ENCODE measurements at places on chromosomes 4 and X. TPM values are rescaled to one million over a fixed set of nuclear protein-coding genes. Genes with fewer than 3 reads are reported as not detected.

DNA sequence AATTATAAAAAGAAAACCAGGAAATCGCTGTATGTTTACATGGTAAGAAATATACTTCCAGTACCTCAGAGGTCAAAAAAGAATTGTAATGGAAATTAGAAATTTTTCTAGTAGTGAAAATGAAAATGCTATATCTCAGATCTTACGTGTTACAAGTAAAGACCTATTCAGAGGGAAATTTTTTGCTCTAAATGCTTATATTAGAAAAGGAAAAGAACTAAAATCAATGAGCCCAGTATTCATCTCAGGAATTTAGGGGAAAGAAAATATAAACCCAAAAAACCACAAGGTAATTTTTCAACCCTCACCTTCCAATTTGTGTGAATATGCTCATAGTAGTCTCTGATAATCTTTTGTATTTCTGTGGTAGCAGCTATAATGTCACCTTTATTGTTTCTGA, 145.6 kb downstream of the RAP1GDS1 start:
- no peaks in the 10 kb centered on the region for H3K4me1 ChIP-seq
- no peak overlapping the region for H3K27ac ChIP-seq
- DNase-seq = no peak

DNA sequence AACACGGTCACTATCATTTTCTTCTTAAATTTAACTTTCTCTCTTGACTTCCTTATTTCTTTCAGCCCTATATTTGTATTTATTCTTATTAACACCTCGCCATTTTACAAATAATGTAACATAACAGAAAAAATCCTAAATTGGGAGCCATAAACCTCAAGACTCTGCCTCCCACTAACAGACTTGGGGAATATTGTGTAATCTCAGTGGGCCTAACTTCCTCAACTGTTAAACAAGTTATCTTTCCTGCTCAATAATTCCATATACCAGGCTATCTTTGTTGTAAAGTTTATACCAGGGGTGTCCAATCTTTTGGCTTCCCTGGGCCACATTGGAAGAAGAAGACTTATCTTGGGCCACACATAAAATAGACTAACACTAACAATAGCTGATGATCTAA, 26.2 kb downstream of the PRSS12 start:
- 0 out of 2 replicates have a peak, but pooled peaks cover 2% of the 10 kb centered on the region for H3K4me1 ChIP-seq
- H3K27ac ChIP-seq = no peak overlapping the region
- H3K27me3 ChIP-seq = no peaks in the 10 kb centered on the region
- DNase-seq = no peak

GRCh38 chrX:41184312-41184711, 99.1 kb downstream of the USP9X start:
- H3K4me1 ChIP-seq = no peaks in the 10 kb centered on the region
- no peak overlapping the region for H3K27ac ChIP-seq
- peaks cover 95% of the 10 kb centered on the region for H3K36me3 ChIP-seq
- no peak for DNase-seq

GRCh38 chr4:186061921-186062320, 7.0 kb upstream of the TLR3 start:
- H3K27me3 ChIP-seq = no peaks in the 10 kb centered on the region
- H3K27ac ChIP-seq = no peak overlapping the region
- H3K4me3 ChIP-seq = no peak overlapping the region
- no peaks in the 10 kb centered on the region for H3K4me1 ChIP-seq
- no peak for DNase-seq

GRCh38 chr4:182369211-182369610, 126.0 kb downstream of the TENM3 start:
- no peaks in the 10 kb centered on the region for H3K36me3 ChIP-seq
- no peak overlapping the region for H3K4me3 ChIP-seq
- no peak overlapping the region for H3K27ac ChIP-seq
- 0 out of 2 replicates have a peak, but pooled peaks cover 5% of the 10 kb centered on the region for H3K4me1 ChIP-seq
- no peak for DNase-seq

- H3K4me1 ChIP-seq = peaks cover 3% of the 10 kb centered on the region
- peaks cover 22% of the 10 kb centered on the region for H3K36me3 ChIP-seq
- H3K27me3 ChIP-seq = no peaks in the 10 kb centered on the region
- DNase-seq = no peak
Measured at GRCh38 chrX:54447461-54447860, 7.3 kb downstream of the TSR2 start.

SRP72 gene
- 139 TPM for total RNA-seq

- no peaks in the 10 kb centered on the region for H3K36me3 ChIP-seq
- H3K4me3 ChIP-seq = no peak overlapping the region
- DNase-seq = no peak
- peaks cover 3% of the 10 kb centered on the region for H3K4me1 ChIP-seq
Measured at GRCh38 chr4:38411092-38411491, 252.9 kb upstream of the KLF3 start.

TACC3 gene
- 147 TPM for total RNA-seq

DNA sequence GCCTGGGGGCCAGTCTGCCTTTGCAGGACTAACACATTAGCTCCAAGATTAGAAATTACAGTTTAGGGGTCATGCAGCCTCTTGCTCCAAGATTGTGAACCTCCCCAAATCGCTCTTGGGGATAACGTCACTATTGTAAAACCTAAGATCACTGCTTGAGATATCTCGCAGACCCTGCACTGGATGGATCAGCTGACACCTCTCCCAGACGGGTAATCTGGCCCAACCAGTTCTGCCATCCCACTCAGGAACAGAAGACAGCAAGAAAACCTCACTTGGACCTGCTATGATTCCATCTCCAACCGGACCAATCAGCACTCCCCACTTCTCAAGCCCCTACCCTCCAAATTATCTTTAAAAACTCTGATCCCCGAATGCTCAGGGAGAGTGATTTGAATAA, 431.2 kb downstream of the GPM6A start:
- H3K4me1 ChIP-seq = peaks cover under 1% of the 10 kb centered on the region
- H3K4me3 ChIP-seq = no peak overlapping the region
- H3K27me3 ChIP-seq = no peaks in the 10 kb centered on the region
- no peak for DNase-seq

- no peaks in the 10 kb centered on the region for H3K36me3 ChIP-seq
- no peaks in the 10 kb centered on the region for H3K4me1 ChIP-seq
- H3K27me3 ChIP-seq = no peaks in the 10 kb centered on the region
- no peak overlapping the region for H3K4me3 ChIP-seq
- DNase-seq = no peak
Measured at GRCh38 chrX:9434051-9434550, 30.8 kb upstream of the TBL1X start.

GRCh38 chr4:185554365-185555126, 19.2 kb upstream of the PDLIM3 start:
- DNase-seq = no peak
- H3K4me1 ChIP-seq = no peaks in the 10 kb centered on the region
- no peak overlapping the region for H3K27ac ChIP-seq
- H3K4me3 ChIP-seq = no peak overlapping the region

DNA sequence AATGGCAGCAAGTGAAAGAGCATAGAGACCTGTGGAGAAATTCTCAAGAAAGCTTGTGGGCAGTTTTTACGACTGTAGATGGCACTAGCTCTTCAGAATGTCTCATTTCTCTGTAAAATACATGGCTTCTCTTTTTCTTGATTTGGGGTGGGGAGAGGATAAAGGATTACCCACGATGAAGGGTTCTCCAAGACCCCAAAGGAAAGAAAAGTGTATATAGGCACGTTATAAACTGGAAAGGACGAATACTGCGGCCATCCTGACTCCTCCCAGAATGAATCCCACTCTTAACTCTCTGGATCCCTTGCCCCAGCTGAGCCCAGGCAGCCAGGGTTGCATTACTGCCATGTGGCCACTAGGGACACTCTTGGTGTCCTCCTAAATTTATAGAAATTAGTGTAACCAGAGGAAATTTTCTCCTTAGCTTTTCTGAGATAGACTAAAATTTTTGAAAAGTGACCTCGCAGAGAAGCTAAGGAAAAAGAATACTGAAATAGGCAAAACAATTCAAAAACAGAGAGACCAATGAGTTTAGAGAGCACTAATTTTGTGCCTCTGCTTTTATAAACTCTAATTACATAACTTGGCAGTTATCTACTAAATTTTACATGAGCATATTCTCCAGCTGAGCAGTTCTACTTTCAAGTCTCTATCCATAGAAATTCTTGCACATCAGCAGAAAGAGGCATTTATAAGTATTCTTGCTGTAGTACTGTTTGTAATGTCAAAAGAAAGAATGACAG, 37.8 kb upstream of the PCDH19 start:
- no peaks in the 10 kb centered on the region for H3K36me3 ChIP-seq
- peak overlapping the region; percentile 10 for H3K4me3 ChIP-seq
- no peaks in the 10 kb centered on the region for H3K4me1 ChIP-seq
- no peak overlapping the region for H3K27ac ChIP-seq

DNA sequence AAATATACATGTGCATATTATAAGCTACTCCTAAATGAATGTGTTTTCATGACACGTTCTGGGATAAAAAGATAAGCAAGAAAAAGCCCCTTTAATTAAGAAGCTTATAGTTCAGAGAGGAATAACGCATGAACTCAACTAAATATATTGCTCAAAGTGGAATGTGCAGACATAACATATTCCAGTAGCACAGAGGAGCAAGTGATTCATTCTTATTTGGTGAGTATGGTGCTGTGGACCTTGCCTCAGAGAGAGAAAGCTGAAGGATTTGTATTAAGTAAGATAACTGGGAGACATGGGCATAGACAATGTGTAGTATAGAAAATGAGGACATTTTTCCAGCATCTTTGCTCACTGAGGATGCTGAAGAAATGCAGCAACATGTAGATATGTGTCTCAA, 76.8 kb downstream of the CFAP299 start:
- no peak overlapping the region for H3K27ac ChIP-seq
- H3K4me3 ChIP-seq = no peak overlapping the region
- no peaks in the 10 kb centered on the region for H3K27me3 ChIP-seq
- H3K4me1 ChIP-seq = no peaks in the 10 kb centered on the region
- no peak for DNase-seq

Data from H1 (cell line).